A549 treated with RU486 at 1 μM for 4 hours (cell line): ENCODE measurements at places on chromosomes 3 and 15. TPM values are rescaled to one million over a fixed set of nuclear protein-coding genes. Genes with fewer than 3 reads are reported as not detected.

PCSK6 gene
- 8.1 to 11.0 TPM (median 10.5 TPM) in 5 replicates for total RNA-seq

CYP1A2 gene
- total RNA-seq: not detected in 5 replicates

SAMMSON gene
- total RNA-seq: not detected in 5 replicates

ZCWPW2 gene
- total RNA-seq: 0.09 TPM in 1 of 5 replicates, not detected in the others

RTP4 gene
- total RNA-seq: not detected in 5 replicates

GAP43 gene
- total RNA-seq: 0.08 TPM in 1 of 5 replicates, not detected in the others

CELF6 gene
- total RNA-seq: 0.08 to 0.15 TPM (median 0.11 TPM) in 5 replicates

SPATA12 gene
- 0.46 to 0.66 TPM (median 0.54 TPM) in 5 replicates for total RNA-seq

FAM81A gene
- total RNA-seq: 12.7 to 15.3 TPM (median 13.4 TPM) in 5 replicates

RHO gene
- not detected in 5 replicates for total RNA-seq

FGF12 gene
- 0.37 to 0.94 TPM (median 0.73 TPM) in 5 replicates for total RNA-seq

HYPK gene
- total RNA-seq: 4.3 to 10.2 TPM (median 4.9 TPM) in 5 replicates

GP9 gene
- total RNA-seq: not detected in 5 replicates

LMAN1L gene
- not detected in 5 replicates for total RNA-seq

LYZL4 gene
- not detected in 5 replicates for total RNA-seq

ARPIN gene
- total RNA-seq: 8.9 to 12.6 TPM (median 12.2 TPM) in 5 replicates

TUBGCP5 gene
- total RNA-seq: 20.8 to 32.9 TPM (median 25.8 TPM) in 5 replicates

CPB1 gene
- total RNA-seq: not detected in 5 replicates

EAF2 gene
- total RNA-seq: 1.7 to 3.2 TPM (median 1.9 TPM) in 5 replicates

CYP8B1 gene
- total RNA-seq: not detected in 5 replicates

RARRES1 gene
- total RNA-seq: 9.2 to 13.4 TPM (median 11.7 TPM) in 5 replicates

ITIH1 gene
- total RNA-seq: not detected in 5 replicates

SPRED1 gene
- 5.8 to 8.9 TPM (median 8.7 TPM) in 5 replicates for total RNA-seq

IMPG2 gene
- total RNA-seq: 0.02 TPM in 1 of 5 replicates, not detected in the others

LRRC49 gene
- 3.5 to 5.3 TPM (median 4.8 TPM) in 5 replicates for total RNA-seq

CCDC39 gene
- total RNA-seq: not detected in 5 replicates

NR1I2 gene
- total RNA-seq: not detected in 5 replicates

ST3GAL6 gene
- 0.40 to 1.9 TPM (median 0.96 TPM) in 5 replicates for total RNA-seq

ZNF80 gene
- total RNA-seq: not detected in 5 replicates

SLC24A5 gene
- total RNA-seq: not detected in 5 replicates

TMA7 gene
- total RNA-seq: 279 to 403 TPM (median 326 TPM) in 5 replicates

IDH2 gene
- total RNA-seq: 39.5 to 49.6 TPM (median 43.2 TPM) in 5 replicates

TTLL13 gene
- total RNA-seq: 0.27 to 0.61 TPM (median 0.39 TPM) in 4 of 5 replicates, not detected in the other
